ENCODE measurements at places on chromosomes 6 and 20.

DNA sequence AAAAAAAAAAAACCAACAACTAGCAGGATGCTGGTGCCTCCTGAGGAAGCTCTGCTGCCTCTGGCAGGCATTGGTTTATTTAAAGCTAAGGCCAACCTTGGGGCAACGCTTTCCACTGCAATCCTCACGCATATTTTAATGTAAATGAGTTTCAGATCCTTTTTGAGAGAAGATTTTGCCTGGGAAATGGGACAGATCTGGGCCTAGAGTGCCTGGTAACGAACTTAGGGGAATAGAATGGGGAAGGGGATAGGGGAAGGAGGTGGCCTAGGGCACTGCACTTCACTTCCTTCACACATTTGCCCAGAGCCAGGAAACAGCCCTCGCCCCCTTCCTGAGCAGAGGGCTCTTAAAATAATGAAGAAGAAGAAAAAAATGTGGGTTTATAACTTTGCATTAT, 132.7 kb upstream of the TMEM170B start:
- no peak for DNase-seq

- no peak for DNase-seq
Measured at GRCh38 chr20:9072861-9073500, 4.1 kb downstream of the PLCB4 start.

DNA sequence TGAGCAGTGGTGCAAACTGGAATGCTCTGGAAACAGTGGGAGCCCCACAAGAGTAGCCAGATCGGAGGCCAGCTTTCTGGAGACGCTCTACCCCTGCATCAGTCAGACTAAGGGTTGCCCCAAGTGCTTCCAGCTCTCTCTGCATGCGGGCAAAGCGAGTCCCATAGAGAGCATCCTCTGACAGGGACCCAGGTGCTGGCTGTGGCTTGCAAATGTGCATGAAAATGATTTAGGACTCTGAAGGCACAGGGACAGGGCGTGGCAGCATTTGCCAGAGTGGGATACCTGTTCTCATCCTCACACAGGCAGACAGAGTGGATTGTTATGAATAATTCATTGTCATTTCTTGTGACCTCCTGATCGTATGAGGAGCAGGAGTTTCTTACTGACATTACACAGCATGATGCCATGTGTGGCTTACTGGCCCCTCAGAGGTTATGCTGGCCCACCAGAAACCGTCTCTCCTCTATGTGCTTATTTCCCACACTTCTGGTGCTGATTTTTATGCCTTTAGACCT, 10.3 kb downstream of the RIN2 start:
- no peak for DNase-seq

DNA sequence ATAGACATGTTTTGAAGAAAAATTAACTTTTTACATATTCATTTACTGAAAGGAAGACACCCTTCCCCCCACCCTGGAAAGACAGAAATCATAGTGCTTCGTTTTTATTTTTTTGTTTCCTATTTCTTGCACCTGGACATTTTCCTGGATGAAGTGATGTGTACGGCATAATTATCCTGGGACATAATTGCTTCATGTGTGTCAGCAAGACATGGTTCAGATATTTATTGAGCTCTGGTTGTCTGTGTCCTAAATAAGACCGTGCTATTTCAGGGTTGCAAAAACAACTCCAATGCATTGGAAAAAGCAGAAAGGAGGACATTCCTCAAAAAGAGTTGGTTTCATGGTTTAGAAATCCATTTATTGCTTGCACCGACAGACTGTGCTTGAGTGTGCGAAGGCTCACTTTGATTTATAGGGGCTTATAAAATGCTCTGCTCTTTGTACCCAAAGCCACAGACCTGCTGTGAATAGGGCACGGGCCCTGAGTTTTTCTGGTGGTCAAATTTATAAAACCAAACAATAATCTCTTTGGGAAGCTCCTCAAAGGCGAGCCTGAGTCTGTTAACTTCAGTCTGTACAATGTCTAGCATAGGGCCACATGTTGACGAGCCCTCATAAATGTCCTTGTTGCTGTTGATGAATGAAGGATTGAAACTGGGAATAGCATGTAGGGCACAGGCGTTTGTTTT, 179.5 kb downstream of the SOX4 start:
- no peak for DNase-seq
